ENCODE measurements at places on chromosomes 7 and 10. TPM values are rescaled to one million over a fixed set of nuclear protein-coding genes. Genes with fewer than 3 reads are reported as not detected.

DPP6 gene
- not detected for total RNA-seq

MINDY4 gene
- 4.7 TPM for total RNA-seq

PRKCQ gene
- total RNA-seq: under 0.01 TPM

MYL10 gene
- total RNA-seq: not detected

ALDH18A1 gene
- total RNA-seq: 125 TPM

BAIAP2L1 gene
- total RNA-seq: 0.82 TPM

NKX1-2 gene
- total RNA-seq: not detected

Data from smooth muscle cell of the coronary artery (primary cell).